Fibroblast of upper back skin (primary cell): ENCODE measurements at places on chromosomes 4 and X.

- DNase-seq = no peak
These were observed 56.8 kb downstream of the LGI2 start for GRCh38 chr4:24973747-24974601.

DNA sequence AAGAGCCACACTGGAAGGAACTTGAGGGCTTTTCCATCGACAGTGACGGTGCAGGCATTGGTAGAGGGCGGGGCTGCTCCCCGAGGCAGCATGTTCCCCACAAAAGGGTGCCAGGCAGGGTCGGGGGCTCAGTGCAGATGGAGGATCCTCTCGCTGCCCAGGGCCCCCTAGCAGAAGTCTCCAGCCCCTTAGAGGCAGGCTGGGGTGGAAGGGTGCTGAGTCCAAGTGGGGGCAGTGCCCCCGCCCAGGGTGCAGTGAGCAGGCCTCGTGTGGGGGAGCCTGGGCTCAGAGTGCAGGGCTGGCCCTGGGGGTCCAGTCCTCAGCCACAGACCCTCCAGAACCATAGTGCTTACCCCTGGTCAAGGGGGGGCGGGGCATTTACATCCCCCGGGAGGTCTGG is 9.0 kb downstream of the CPZ start:
- no peak for DNase-seq

DNA sequence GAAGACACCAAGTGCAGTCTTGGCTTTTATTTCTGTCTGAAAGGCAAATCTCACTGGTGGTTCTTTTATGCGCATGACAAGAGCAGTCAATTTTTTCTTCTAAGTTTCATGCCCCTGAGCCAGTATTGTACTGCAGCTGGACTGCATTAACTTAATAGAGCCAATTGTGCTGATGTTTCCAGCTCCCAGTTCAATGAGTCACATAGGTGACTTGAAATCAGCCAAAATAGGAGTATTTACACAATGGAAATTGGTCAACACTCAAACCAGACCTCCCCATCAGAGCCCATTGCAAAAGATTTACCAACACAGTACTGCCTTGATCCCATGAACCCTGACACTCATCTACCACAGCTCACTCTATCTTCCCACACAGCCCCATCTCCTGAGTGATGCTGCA is 100.3 kb upstream of the GUCY1A1 start:
- DNase-seq = peak; percentile 46

DNA sequence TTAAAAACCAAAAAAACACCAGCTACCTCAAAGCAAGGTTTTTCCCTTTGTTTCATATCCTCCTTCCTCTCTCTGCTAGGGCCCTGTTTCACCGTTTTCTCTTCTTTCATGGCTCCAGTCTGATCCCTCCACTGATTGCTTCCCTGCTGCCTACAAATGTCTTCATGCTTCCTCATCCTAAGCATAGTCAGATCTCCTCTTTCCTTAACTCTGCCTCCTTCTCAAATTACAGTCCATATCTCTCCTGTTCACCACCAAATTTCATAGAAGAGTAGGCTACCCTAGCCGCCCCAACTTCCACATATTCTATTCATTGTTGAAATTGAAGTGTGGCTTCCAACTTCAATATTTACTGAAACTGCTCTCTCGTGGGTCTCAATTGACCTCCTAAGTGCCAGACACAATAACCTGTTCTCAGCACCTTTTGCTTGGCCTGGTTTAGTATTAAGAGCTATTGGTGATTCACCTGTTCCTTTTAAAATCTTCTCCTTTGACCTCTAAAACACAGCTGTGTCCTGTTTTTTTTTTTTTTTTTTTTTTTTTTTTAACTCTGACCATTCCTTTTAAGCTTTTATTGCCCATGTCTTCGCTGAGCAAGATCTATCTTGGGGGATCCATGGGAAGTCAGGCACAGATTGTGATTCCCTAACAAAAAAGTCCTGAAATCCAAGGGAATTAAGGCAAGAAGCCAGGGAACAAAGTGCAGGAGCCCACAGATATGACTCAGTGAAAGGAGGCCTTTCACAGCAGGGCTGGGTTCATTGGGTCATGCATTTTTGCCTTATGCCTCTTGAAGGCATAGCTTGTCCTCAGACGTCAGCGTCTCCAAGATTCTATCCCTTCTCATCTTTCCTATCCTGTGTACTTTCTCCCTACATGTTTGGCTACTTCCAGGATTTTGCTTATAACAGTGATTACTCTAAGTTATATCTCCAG is 85.4 kb downstream of the RPS3A start:
- peak; percentile 51 for DNase-seq
